ENCODE measurements at places on chromosomes 4 and X. TPM values are rescaled to one million over a fixed set of nuclear protein-coding genes. Genes with fewer than 3 reads are reported as not detected.

- no peak overlapping the region for H3K27ac ChIP-seq
- no peak overlapping the region for H3K4me3 ChIP-seq
- no peaks in the 10 kb centered on the region for H3K36me3 ChIP-seq
- H3K4me1 ChIP-seq: no peaks in the 10 kb centered on the region
Measured at GRCh38 chrX:1012678-1013300, 199.7 kb downstream of the CRLF2 start.

GRCh38 chrX:106481341-106481740 is 130.4 kb upstream of the RADX start:
- H3K4me3 ChIP-seq: no peak overlapping the region
- peaks cover 3% of the 10 kb centered on the region for H3K4me1 ChIP-seq
- H3K27me3 ChIP-seq: no peaks in the 10 kb centered on the region
- H3K27ac ChIP-seq: no peak overlapping the region
- no peaks in the 10 kb centered on the region for H3K36me3 ChIP-seq

DNA sequence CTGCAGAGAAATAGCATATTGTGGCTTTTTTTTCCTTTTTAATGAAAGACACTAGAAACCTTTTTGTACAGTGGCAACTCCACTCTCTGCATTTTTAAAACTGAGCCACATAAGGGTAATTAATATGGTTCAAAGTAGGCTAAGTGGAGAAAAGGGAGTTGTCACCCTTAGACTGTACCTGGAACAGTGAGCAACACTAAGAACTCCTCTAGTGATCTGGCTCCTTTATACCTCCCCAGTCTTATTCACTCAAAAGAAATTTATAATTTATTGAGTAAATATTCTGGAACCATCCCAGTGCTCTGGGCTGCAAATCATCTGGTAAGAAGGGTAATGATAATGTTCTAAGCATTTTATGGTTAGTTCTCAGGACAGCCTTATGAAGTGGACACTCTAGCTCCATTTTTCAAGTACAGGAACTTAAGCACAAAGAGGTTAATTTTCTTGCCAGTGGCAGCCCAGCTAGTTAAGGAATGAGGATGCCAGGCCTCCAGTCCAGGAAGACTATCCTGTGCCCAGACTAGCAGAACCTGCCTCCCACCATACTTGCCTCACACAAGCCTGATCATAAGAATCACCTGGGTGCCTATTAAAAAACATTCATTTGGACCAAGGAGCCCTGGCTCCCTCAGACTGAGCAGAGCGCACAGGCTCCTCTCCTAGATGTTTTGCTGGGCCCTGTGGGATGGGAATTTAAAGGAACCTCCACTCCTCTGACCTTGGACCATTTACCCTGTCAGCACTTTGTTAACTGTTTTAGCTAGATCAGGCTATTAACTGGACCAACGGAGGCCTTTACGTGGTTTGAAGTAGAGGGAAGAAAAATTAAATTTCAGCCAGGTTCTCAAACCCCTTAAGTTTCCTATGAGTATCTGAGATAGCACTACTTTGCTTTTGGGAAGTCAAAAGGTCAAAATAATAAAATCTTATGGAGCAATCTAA is 102.6 kb downstream of the PDE5A start:
- no peaks in the 10 kb centered on the region for H3K36me3 ChIP-seq
- no peaks in the 10 kb centered on the region for H3K4me1 ChIP-seq
- no peak overlapping the region for H3K4me3 ChIP-seq
- DNase-seq: no peak
- H3K27ac ChIP-seq: no peak overlapping the region

The PNCK gene
- 0.70 TPM for total RNA-seq

Data from CD4-positive, alpha-beta T cell (primary cell).